ENCODE measurements at places on chromosomes 5 and 9.

GRCh38 chr9:23522952-23523351 lies 303.1 kb downstream of the ELAVL2 start:
- no peak for DNase-seq

- DNase-seq, result no peak
Measured at GRCh38 chr9:92650296-92650695, 19.6 kb downstream of the IPPK start.

DNA sequence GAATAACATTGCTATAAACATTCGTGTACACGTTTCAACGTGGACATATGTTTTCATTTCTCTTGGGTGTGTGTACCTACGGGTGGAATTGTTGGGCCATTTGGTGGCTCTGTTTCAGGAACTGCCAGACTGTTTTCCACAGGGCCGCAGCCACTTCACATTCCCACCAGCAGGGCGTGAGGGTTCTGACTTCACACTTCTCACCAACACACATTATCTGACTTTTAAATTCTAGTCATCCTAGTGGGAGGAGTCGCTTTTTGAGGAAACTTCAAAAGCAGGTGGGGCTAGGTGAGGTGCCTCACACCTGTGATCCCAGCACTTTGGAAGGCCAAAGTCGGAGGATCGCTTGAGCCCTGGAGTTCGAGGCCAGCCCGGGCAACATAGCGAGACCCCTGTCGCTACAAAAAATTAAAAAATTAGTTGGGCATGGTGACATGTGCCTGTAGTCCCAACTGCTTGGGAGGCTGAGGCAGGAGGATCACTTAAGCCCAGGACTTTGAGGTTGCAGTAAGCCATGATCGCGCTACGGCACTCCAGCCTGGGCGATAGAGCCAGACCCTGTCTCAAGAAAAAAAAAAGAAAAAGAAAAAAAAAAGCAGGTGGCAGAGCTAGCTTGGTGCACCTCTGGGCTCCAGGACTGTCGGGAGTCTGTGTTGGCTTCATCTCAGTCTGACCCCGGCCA lies 28.5 kb downstream of the TSPAN17 start:
- no peak for DNase-seq

GRCh38 chr9:137985637-137986071 lies 108.1 kb downstream of the CACNA1B start:
- DNase-seq, result no peak
